Adipocyte (in vitro differentiated cells): ENCODE measurements at places on chromosomes 5 and 9.

DNA sequence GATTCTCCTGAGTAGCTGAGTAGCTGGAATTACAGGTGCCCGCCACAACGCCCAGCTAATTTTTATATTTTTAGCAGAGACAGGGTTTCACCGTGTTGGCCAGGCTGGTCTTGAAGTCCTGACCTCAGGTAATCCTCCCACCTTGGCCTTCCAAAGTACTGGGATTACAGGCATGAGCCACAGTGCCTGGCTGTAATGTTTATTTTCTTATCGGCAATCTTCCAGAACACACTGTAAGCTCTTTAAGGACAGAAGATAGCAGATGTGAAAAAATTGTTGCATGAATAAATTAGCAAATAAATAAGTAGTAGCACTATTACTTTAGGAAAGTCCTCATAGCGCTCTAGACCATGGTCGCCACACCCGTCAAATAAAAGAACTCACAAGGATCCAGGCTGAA lies 100.5 kb downstream of the ENC1 start:
- no peak for DNase-seq

DNA sequence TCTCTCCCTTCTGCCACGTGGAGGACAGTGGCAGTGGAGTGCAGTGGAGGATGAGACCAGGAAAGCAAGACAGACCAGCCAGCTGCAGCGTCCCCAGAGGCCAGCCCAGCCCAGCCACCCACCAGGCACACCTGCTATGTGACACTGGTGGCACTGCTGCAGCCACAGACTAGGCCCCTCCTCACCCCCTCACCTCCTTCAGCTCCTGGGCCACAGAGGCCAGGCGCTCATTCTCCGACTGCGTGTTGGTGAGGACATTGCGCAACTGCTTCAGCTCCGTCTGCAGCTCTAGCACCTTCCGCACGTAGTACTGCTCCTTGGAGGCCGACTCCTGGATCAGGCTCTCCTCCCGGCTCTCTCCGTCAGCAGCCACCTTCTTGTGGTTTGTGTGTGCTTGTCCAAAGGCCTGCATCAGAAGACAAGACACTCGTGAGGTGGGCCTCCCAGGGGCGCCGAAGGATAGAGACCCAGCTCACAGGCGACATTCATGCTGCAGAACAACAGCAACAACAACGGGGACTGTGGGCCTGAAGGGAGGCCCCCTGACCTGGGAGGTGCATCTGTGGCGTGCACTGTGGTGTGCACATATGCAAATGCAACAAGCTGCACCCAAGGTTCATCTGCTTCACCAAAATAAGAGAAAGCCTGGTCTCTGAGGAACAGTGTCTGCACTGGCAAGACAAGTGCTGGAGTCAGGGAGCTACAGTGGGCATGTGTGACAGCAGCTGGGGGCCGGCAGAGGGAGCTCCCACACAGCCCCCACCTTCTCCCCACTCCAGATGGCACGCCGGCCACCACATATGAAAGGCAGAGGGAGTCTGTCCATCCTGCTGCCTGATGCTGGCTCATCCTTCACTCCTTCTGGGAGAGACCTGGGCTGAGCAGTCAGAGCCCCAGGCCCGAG lies 35.5 kb downstream of the BICD2 start:
- no peak for DNase-seq

GRCh38 chr9:90929626-90930025 lies 128.0 kb downstream of the SYK start:
- no peak for DNase-seq

GRCh38 chr9:92706218-92706940 lies 36.4 kb upstream of the IPPK start:
- DNase-seq: no peak

DNA sequence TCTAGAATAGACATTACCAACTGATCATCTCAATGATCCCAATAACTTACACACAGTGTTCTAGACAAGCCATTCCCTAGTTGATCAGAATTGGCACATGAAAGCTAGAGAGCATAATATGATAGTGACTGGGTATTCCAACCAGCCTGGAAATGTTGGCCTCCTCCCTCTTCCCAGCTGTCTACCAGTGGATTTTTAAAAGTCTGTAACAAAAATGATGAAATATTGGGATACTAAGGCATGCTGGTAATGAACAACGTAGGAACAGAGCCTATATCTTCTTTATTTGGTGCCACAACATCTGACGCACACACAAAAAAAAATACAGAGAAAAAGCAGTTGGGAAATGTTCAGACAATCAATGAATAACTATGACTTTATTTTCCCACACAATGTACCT lies 34.8 kb downstream of the TRIM32 start:
- no peak for DNase-seq

DNA sequence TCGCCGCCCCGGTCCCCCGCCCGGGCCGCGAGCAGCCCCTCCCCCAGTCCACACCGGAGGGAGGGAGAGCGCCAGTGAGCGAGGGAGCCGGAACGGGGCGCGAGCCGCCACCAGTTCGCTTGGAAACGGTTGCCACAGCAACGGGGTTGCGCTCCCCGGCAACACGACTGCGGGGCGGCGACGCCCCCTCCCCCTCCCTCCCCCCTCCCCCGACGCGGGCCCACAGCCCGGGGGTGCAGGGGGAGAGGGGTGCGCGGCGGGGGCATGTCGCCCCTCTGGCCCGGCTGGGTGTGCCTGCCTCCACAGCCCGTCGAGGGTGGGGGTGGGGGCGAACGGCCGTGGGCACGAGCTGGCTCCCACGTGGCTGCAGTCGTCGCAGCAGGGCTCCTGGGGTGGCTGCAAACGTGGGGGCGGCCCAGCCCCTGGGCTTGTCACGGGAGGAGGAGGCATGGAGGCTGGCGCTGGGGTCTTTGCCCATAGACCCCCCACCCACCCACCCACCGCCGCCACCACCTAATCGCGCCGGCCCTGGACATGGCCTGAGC lies 524 bp downstream of the PRR7 start:
- peak; percentile 74 for DNase-seq

- no peak for DNase-seq
Observed at GRCh38 chr9:87824216-87824875, 58.3 kb upstream of the SPATA31E1 start.

GRCh38 chr5:145636371-145636770 lies 198.8 kb downstream of the PRELID2 start:
- no peak for DNase-seq
